ENCODE measurements at places on chromosomes 4 and X.

- DNase-seq, result no peak
Observed at GRCh38 chrX:34873500-34874225, 68.9 kb upstream of the FAM47B start.

DNA sequence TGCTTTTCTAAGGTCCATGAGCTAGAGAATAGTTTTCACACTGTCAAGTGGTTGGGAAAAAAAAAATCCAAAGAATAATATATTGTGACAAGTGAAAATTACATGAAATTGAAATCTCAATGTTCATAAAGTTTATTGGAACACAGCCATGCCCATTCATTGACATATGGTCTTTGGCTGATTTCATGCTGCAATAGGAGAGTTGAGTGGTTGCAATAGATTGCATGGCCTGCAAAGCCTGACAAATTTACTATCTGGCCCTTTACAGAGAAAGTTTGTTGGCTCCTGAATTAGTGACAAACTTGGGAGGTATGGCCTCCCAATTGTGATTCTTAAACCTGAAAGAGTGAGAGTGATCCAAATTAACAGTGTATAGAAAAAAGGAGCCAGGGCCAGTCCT is 115.5 kb upstream of the FAM9C start:
- no peak for DNase-seq

DNA sequence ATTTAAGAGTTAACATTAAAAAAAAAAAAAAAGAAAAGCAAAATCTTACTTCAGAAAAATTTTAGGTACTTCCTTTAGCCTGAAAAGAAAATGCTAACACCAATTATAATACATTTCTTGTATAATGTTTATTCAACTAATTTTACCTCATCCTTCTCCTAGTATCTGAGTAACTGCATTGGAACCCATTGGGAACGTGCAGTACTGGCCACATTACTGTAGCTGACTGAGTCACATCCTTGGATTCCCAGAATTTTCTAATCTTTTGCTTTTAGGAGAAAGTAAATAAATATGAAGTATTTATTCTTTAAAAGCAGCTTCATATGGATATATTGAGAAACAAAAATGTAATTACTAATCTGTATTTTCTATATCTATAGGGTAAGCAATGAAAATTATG is 82.6 kb upstream of the SLITRK2 start:
- DNase-seq, result no peak

- DNase-seq, result no peak
Observed at GRCh38 chr4:120007191-120007871, 59.3 kb downstream of the MAD2L1 start.

DNA sequence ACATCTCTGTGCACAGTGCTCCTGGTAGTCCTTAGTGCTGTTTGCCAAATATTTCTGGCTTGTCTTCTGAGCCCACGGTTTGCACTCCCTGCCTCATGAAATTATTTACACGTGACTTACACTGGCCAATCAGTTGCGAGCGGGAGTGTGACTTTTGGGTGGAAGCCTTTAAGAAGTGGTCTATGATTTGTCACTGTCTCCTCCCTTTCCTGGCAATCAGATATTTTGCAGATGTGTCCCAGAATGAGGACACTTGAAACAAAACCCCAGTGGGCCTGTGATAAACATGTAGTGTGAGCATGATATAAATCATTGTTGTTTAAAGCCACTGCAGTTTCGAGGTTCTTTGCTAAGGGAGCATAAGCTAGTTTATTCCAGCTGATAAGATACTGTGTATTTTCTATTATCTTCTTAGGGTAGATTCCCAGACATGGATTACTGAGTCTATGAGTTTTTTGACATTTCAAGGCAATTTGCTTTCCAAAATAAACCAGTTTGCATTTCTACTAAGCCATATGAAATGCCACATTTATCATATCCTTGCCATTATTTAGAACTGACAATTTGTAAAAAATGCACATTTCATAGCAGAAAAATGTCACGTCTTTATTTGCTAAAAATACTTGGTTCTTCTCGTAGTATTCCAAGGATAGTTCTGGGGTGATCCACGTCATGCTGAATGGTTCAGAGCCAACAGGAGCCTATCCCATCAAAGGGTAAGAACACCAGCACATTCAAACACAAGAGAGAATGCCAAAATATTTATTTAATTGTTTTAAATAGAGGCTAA is 12.0 kb downstream of the BST1 start:
- DNase-seq, result no peak

GRCh38 chr4:4395849-4396627 is 9.1 kb downstream of the NSG1 start:
- no peak for DNase-seq

GRCh38 chrX:107769581-107770317 is 5.8 kb downstream of the TSC22D3 start:
- DNase-seq, result no peak

GRCh38 chr4:57102050-57102624 is 8.0 kb downstream of the IGFBP7 start:
- no peak for DNase-seq

DNA sequence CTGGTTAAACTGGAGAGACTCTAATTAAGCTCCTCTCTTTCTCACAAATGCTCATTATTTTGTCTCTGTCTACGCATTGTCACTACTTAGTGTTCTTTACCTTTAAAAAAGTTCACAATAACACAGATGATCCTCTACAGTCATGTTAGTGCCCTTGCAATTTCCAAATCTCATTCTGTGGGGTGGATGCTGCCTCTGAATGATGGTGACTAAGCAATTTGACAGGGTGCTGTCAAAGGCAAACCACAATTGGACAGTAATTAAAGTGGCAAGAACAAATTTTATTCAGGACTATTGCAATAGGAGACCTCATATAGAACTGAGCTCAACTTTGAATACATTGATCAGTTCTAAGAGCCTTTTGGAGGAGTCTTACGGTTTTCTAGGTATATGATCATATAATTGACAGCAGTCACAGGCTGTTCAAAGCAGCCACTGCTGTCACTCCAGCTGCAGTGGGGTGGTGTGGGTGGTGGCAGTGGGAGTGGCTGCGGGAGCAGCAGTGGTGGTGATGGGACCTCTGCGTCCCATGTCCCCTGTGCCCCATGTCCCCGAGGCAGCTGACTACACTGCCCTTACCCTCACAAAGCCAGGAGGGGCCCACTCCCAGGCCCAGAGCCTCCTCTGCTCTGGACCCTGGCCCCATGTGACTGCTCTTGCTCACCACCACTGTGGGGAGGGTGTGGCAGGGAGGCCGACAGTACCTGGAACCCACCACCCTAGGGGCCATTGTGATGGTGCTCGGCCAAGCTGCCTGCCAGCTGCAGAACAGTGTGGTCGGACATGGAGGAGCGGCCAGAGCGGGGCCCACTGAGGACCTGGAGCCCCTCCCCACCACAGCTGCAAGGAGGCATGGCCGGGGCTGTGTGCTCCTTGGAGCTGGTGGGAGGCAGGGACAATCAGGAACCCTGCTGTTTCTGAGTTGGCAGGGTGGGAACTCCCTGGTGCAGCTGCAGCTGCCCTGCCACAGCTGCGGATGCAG is 30.4 kb upstream of the PAGE1 start:
- DNase-seq, result no peak

DNA sequence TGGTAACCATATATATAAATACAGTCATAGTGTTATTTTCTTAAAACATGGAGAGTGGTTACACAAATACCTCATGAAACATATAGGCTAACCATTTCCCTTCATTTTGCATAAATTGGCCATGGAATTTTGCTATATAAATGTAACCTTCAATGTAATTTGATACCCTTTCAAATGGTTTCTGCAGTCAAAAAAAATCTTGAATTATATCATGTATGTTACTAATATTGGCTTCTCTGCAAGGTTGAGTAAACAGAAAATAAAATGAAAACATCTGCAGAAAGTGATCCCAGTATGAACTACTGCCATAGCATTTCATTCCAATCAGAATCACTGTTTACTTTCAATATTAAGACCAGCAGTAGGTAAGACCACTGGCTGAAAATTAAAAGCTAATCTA is 1165.9 kb upstream of the TENM3 start:
- no peak for DNase-seq

- no peak for DNase-seq
Observed at GRCh38 chr4:19913650-19914049, 338.1 kb upstream of the SLIT2 start.

GRCh38 chrX:151287954-151288353 is 109.1 kb upstream of the VMA21 start:
- DNase-seq, result no peak

- DNase-seq, result no peak
Observed at GRCh38 chrX:37652589-37653231, 32.9 kb upstream of the XK start.

DNA sequence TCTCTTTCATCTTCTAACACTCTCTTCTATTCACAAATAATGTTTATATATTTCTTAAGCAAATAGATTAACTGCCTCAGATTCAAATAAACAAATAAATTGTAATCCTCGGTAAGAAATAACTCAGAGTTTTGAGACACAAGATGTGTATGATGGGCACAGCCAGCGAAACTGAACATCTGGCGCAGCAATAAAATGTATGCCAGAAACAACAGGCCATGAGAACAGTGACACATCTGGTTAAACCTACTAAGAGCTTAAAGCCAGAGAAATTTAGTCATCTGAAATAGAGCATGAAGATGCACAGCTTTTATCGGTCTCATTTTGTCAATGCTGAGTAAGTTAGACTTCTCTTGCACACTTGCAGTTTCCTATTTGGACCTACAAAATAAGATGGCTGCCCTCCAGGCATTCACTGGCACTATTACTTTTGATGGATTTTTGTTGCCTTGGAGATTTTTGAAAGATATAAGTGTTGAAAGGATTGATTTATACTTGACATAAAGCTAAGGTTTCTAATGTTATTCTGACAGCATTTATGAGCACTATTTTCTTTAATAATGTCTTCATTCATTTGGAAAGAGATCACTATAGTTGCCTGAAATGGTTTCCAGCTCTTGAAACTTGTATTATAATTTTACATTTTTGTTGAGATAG is 1444.0 kb downstream of the PCDH18 start:
- DNase-seq, result no peak

DNA sequence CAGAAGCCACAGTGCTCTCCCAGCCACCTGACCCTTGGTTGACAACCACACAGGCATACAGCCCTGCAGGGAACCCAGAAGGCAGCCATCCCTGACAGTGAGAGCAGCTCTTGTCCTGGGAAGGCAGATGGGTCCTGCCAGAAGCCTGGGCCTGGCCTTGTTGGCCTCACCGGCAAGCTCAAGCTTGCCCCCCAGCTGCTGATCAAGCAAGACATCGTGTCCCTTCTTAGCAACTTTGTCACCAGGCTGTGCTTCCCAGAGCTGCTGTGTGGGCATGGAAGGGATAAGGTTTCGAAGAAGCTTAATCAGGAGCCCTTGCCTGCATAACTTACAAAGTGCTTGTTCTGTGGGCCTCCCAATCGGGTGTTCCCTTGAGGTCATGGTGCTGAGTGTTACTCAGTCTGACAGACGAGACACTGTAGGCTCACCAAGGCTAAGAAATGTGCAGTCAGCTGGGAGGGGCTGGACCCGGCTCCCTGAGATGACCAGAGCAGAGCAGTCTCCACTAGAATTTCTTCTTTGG is 6.8 kb upstream of the ABLIM2 start:
- DNase-seq, result no peak

- DNase-seq, result no peak
Observed at GRCh38 chrX:1661048-1661921, 46.4 kb downstream of the ASMT start.

DNA sequence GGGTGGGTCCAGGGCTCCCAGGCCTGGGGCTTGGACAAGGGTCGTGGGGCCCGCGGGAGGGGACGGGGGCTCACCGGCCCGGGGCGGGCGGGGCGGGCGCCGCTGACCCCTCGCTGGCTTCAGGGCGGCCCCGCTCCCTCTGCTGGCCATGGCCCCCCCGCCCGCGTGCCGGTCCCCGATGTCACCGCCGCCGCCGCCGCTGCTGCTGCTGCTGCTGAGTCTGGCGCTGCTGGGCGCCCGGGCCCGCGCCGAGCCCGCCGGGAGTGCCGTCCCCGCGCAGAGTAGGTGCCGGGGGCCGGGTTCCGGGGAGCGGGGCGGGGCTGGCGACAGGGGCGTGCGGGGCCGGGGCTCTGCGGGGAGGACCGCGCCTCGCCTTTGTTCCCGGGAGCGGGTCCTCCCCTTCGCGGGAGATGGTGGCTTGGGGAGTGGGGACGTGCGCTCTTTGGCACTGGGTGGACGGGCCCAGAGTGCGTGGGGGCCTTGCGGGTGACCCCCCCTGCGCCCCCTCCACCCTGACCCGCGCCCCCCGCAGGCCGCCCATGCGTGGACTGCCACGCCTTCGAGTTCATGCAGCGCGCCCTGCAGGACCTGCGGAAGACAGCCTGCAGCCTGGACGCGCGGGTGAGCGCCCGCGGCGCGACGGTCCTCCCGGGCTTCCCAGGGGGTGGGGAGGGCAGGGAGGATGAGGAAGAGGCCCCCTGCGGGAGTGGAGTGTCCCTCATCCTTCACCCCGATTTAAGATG is 16.8 kb upstream of the NAT8L start:
- no peak for DNase-seq

DNA sequence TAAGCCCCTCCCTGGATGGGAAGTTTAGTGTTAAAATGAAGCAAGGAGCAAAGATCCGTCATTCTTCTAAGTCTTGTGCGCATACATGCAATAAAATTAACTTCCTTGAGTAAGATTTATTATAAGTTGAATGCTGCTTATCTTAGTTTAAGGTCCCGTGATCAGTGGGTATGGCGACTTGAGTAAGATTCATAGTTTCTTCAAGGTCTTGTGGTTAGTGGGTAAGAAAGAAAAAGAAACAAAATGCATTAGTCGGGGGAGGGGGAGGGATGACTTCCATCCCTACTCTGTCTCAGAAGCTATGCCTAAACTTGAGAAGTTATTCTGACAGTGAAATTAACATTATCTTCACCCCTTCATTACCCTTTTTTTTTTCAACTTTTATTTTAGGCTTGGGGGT is 127.3 kb upstream of the MAGEB16 start:
- no peak for DNase-seq

DNA sequence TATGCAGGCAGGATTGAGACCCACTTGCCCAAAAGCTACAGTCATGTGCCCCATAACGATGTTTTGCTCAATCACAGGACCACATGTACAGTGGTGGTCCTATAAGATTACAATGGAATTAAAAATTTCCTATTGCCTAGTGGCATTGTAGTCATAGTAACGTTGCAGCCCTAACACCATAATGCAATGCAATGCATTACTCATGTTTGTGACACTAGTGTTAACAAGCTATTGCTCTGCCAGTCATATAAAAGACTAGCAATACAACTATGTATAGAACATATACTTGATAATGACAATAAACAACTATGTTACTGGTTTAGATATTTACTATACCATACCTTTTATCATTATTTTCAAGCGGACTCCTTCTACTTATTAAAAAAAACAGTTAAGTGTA is 50.6 kb downstream of the VGLL1 start:
- no peak for DNase-seq

GRCh38 chrX:28303486-28303885 is 283.8 kb upstream of the IL1RAPL1 start:
- DNase-seq, result no peak

DNA sequence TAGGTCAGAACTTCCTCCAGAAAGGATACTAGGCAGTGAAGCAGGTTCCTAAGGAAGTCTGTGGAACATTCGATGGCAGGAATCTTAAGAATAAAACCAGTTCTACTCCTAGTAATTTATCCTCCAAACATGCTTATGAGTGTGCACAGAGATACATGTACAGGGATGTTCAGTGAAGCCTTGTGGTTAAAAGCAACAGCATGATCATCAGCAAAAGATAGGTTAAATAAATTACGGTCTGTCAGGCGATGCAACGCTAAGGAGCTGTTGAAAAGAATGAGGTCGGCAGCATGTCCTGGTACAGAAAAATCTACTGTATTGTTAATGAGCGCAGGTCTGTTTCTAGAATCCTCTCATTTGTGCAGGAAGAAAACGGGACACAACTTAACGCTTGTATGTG is 23.6 kb downstream of the SEL1L3 start:
- no peak for DNase-seq

- DNase-seq, result no peak
Observed at GRCh38 chr4:78031417-78031950, 25.6 kb upstream of the FRAS1 start.

Measured in NCI-H510A (cell line).